Osteoblast (primary cell): ENCODE measurements at places on chromosomes 12 and 14. TPM values are rescaled to one million over a fixed set of nuclear protein-coding genes. Genes with fewer than 3 reads are reported as not detected.
A peak's percentile ranks its signal among the peaks of the same experiment; 100 is the strongest.

GRCh38 chr12:138898-139534 is 72.4 kb downstream of the IQSEC3 start:
- no peak for DNase-seq

GRCh38 chr12:46725332-46725731 is 100.5 kb downstream of the SLC38A4 start:
- no peak for DNase-seq

DNA sequence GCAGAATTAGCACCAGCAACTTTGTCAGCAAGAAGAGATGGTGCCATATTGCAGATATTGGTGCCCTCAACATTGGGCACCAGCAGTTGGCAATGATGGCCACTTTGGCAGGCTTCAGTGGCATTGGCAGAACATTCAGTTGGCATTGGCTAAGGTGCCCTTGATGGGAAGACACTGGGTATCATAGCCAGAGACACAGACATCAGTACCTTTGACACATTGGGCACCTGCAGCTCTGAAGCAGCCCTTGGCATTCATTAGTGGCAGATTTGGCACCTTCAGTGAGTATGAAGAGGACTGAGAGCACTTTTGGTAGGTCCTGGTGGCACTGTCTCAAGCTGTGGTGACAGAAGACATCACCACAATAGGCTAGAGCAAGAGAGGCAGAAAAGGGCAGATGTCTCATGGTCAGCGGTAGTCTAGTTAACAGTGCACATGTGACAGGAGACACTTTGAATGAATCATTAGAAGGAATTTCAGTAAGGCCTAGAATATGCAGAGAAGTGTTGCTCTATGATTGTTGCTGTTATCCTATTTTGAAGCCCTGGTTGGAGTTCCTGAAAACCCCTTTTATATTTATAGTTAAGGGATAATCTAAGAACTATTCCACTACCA is 422.2 kb downstream of the APAF1 start:
- no peak for DNase-seq

GRCh38 chr12:116861320-116861719 is 19.9 kb downstream of the HRK start:
- DNase-seq = peak; percentile 94

DNA sequence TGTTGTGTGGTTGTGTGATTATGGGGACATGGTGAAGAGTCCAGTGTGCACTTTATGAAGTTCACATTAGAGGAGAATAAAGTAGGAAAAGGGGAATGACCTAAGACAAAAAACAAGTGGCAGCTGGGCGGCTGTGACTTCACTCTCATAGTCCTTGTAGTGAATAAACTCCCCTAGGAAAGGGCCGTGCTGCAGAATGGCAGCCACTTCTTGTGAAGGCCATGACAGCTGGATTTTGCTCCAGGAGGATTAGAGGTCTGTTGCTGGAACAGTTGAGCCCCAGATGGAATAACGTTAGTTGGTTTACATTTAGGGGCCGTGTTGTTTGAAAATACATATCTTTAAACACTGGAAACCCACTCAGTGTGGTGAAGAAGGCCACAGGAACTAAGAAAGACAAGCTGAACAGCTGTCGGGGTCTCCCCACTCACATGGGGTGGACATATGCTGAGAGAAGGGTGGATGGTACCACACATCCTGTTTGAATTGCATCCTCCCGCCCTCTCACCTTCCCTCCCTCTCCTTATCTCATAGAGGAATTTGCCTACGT is 276.9 kb downstream of the CACNA1C start:
- DNase-seq = no peak

DNA sequence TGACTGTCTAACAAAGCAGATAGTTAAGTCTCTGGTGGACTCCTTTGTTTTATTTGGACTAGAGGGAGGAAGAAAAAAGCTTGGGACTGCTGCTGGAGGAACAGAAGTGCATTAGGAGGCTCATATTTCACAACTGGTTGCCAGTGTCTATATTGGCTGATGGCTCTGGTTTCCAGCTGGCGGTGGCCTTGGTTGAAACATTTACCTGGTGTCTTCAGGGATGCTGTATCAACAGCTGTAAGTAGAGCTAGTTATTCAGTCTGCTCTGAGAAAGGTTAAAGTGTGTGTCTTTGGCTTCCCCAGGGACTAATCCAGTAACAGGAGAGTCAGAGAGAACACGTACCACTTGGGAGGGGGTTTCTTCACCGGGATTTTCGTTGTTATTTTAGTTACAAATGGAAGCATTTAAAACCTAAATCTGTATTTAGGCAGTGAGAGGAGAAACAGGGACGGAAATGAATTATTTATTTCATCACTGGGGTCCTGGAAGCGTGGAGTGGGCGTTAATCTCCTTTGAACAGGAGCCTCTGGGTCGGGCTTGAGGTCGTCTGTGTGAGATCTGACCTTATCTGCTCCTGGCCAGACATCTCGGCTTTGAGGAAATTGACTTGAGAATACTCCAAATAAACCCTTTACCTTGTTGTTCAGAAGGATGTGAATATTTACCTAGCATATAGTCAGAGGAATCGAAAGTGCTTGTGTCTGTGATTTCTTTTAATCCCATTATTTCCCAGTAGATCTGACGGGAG is 149.9 kb downstream of the NRXN3 start:
- no peak for DNase-seq

DNA sequence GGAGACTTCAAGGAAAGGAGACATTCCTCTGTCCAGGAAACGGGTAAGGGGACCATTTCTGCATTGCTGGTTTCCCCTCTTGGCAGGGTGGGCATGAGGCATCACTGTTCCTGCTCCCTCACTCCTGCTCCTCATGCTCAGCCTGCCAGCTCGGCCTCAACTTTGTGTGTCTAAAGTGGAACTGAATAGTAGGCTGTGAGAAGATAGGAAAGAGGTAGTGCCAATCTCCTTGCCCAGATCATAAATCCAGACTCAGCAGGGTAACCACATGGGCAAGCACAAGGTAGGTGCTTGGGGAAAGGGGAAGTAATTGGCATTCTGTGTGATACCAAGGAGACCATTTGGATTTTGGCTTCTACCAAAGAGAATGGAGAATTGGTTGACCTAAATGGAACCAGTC is 2.6 kb downstream of the LTB4R start:
- DNase-seq = peak; percentile 69

DNA sequence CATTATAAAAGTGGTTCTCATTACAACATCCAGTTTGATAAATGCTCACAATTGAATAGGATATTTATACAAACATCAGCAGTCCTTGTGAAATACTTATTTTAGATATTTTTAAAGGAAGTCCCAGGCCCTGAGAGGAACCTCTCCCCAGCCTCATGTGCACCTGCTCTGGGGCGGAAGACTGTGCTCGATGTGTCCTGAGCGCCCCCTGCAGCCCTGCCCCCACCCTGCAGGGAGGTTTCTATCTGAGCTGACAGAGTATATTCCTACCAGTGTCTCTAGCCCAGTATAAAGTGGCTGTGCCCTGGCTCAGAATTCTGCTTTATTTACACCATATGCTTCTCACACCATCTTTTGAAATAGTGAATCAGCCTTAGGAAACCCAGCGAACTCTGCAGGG is 1349.1 kb downstream of the TMEM121 start:
- DNase-seq = no peak

DNA sequence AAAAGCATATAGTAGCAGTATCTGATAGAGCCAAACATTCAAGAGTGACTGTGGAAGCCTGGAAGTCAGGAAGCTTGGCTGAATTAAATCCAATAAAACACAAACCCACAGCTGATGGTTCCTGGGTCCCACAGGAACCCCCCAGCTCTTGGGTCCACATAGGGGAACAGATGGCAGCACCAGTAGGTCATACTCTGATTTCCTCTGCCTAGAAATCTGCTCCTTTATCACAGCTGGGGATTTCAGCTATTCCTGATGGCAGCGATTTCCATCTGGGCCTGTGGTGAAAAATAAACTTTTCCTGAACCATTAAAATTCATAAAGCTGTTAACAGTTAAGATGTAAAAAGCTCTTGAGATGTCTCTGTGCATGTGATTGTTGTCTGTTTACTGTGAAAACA is 202.0 kb upstream of the FRMD6 start:
- DNase-seq = no peak

GRCh38 chr12:112124918-112125249 is 476 bp upstream of the TRAFD1 start:
- peak; percentile 68 for DNase-seq

- no peak for DNase-seq
Measured at GRCh38 chr14:28589792-28590191, 176.8 kb upstream of the FOXG1 start.

DNA sequence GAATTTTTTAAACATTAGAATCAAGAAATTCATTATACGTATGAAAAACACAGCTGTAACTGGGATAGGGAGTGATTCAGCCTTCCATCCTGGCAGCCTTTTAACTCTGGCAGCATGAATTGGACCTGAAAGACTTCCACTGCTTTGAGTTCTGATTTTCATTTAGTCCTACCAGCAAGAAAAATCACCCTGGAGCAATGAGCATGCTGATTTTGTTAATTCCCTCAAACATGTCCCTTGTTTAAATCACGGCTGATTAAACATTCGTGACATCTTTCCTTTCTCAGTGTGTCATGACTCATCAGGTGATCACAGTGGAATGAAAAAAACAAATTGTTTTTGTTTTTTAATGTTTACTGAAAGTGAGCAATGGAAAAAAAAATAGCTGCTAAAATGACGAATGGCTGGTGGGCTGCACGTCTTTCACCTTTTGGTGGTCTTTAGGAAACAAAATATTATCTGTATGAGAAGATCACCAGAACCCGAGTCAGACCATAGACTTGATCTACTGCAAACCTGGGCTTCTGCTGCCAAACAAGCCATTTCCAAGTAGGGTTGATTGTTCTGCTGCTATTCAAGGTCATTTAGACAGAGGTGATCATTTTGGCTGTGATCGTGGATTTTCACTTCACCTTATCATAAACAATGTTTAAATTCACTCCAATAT is 67.0 kb upstream of the CAND1 start:
- no peak for DNase-seq

DNA sequence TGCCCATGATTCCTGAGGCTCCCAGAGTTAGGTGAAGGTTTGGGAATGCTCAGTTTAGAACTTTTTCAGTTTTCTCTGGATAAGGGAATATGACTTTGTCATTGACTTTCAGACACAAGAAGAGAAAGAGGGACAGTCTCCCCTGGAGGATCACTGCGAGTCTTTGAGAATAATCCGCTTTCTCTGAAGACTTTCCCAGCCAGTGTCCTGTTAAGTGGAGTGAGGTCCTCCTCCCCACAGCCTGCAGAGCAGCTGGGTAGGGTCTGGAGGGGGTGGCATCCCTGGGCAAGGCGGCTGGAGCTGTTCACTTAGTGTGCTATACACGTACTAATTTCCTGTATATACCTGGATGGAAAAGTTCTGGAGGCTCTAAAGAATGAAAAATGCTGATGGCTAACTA is 8.5 kb upstream of the RAB35 start:
- DNase-seq = no peak

- no peak for DNase-seq
Measured at GRCh38 chr14:76053572-76054355, 68.2 kb downstream of the IFT43 start.

GRCh38 chr12:131882804-131883520 is 11.5 kb upstream of the ULK1 start:
- DNase-seq = peak; percentile 54

GRCh38 chr14:24634158-24634557 is at the start of gene GZMB:
TSS of gene GZMB (minus strand) at chr14:24634190. CDS start at chr14:24634160, 30 bp downstream.
- no peak for DNase-seq

DNA sequence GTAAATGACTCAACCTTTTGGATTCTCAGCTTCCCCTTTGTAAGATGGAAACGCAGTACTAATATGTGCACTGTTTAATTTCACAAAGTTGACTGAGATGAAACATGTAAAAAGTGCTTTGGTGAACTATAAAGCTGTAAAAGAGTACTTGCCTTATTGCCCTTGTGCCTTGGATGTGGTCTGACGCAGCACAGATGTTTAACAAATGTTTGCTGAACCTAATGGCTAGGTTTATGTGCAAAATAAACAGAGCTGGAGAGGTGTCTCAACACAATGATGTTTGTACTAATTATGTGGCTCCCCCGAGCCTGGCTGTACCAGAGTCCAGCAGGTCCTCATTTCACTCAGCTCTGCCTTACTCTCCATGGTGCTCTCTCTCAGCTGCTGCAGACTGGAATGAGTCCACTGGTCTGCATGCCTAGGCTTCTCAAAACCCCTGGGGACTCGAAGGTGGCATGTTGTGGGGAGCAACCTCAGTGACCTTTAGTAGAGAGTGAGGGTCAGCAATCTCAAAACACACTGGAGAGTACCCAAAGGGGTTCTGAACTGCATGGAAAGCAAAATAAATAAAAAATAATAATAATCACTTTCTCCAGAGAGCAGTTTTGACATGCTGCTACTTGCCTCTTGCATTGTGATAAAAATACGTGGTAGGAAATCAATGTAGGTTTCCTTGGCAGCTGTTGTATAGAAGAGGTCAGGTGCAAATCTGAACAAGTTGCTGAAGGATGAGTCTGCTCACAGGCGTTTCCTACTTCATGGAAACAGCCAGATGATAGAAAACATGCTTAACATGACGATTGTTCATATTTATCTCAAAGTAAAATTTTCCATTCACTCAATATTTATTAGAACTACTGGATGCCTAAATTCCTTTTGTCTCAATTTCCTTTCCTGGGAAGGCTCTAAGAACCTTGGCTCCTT is 8.5 kb upstream of the AMIGO2 start:
- peak; percentile 54 for DNase-seq

DNA sequence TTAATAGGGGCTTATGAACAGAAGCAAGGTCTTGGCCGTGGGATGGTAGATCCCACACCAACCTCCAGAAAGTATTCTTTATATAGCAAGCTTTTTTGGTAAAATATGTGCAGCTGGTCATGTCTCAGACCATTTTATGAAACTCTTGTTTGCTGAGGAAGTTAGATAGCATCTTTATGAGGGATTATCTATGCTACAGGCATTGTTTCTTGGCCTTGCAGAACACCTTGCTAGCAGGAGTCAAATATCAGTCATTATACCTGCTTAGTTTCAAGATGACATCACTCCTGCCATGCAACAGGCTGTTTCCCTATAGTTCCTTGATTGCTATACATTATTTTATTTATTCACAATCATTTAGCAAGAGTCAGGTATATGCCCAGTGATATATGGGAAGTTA is 84.8 kb upstream of the LRFN5 start:
- no peak for DNase-seq

DNA sequence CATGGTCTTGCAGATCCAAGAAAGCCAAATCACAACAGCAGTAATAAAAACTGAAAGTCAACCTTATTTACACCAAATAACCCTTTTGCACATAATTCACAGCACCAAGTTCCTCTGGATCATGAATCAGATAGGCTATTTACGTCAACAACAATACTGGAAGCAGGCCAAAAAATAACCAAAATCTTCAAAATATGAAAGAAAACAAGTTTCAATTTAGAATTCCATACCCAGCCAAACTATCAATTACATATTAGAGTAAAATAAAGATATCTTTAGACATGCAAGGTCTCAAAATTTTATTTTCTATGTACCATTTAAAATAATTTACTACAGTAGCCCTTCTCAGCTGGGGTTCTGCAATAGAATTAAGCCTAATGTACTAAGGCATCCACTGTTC is 76.7 kb upstream of the BBS10 start:
- no peak for DNase-seq

GRCh38 chr12:64998371-64999147 is 122.5 kb downstream of the WIF1 start:
- no peak for DNase-seq

GRCh38 chr12:53044896-53045695 is 4.8 kb upstream of the TNS2 start:
- peak; percentile 62 for DNase-seq

Gene M6PR
- 143 and 162 TPM in 2 replicates for total RNA-seq

Gene DNAI7
- 0.29 and 0.36 TPM in 2 replicates for total RNA-seq

Gene SOAT2
- total RNA-seq = not detected in 2 replicates

Gene FGF6
- total RNA-seq = not detected in 2 replicates

Gene PSMD9
- total RNA-seq = 29.7 and 33.0 TPM in 2 replicates

Gene CRIP2
- total RNA-seq = 31.5 and 43.8 TPM in 2 replicates

Gene EML1
- total RNA-seq = 38.0 and 46.7 TPM in 2 replicates

Gene CIDEB
- 0.36 and 0.59 TPM in 2 replicates for total RNA-seq

Gene CLEC4C
- total RNA-seq = not detected in 2 replicates

Gene GPR65
- under 0.01 TPM in 2 replicates for total RNA-seq

Gene KRT80
- 0.59 and 0.72 TPM in 2 replicates for total RNA-seq
